DMS79 treated with DMSO at 0.1 percent for 48 hours (cell line): ENCODE measurements at places on chromosomes 11 and 22.

GRCh38 chr11:12130180-12130980 is 20.0 kb downstream of the MICAL2 start:
- no peak for DNase-seq

GRCh38 chr11:57491371-57492061 is 24.0 kb downstream of the SLC43A1 start:
- no peak for DNase-seq

DNA sequence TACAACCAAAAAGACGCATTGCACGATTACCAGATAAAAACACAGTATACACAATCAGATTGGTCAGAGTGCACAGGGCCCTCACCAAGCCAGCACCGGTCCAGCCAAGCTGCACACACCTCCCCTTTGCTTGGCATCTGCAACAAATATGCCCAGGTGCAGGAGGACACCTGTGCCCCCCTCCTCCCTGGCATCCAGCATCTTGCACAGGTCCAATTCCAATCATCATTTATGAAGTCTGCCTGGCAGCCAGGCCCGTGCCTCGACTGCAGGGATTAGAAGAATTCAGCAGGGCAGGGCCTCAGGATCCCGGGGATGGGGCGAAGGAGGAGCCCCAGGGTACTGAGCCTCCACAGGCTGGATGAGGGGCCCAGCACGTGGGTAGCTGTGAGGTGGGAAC is 302.1 kb downstream of the CTTN start:
- no peak for DNase-seq

DNA sequence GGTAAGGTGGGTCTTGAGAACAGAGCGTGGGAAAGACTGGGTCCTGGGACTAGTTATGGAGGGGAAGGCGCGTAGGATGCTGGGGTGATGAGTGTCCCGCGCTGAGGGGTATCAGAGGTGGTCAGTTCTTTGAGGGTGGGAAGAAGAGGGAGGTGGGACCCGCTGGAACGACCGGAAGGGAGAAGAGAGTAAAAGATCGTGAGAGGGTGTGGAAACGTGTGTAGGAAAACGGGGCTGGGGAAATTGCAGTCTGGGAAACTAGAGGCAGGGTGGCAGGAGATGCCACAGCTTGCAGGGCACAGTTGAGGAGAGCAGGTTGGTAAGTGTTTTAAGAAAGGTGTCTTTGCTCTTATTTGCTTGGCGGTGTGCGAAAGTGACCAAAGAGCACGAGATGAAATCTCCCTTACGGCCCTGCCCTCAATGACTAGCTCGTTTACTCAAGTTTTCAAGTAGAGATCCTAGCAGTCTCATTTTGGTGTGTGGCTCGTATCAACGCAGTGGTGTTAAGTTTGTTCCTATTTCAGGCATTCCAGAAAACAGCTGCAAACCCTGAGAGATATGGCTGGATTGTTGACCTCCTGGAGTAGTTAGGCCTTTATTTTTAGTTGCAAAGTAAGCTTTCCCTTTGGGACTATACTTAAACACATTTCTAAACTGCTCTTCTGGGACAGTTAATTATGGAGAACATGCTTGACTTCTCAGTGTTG is 615 bp downstream of the STT3A start:
- DNase-seq, result peak; percentile 76

- no peak for DNase-seq
Observed at GRCh38 chr11:66739983-66740382, 11.0 kb upstream of the SPTBN2 start.

DNA sequence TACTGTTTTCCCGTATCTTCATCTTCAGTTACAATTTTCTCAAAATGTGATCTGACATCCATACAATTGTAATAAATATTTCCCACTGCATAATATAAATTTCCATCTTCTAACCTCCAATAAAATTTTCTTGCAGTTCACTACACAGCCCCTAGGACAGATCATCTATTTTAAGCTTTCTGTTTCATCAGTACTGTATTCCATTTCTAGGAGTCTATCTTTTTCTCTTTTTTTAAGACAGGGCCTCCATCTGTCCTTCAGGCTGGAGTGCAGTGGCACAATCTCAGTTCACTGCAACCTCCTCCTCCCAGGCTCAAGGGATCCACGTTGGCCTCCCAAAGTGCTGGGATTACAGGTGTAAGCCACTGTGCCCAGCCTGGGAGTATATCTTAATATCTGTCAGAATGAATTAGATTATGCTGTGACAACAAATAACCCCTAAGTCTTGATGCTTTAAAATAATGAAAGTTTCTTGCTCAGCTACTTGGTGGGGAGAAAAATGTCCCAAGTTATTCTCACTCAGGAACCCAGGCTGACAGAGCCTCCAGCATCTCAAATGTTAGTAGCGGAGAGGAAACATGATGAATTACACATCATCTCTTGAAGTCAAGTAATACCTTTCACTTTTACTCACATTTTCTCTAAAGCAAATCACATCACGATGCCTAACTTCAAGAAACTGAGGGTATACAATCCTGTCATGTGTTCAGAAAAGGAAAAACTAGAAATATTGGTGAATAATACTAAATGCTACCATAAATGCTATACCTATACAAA is 92.2 kb downstream of the BUD13 start:
- DNase-seq, result no peak

DNA sequence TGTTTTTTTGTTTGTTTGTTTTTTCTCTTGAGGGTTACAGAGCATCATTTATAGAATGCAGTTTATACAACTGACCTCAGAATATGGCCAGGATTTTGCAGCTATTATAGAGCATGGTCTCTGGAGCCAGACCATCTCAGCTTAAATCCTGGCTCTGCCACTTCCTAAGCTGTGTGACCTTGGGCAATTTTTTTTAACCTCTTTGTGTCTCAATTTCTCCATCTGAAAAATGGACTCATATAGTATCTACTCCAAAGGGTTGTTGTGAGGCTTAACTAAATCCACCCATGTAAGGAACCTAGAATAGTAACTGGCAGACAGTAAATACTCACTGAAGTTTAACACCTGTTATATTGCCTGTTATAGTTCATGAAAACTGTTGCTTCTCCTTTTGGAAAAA is 8.3 kb upstream of the DGAT2 start:
- no peak for DNase-seq

GRCh38 chr22:49447837-49448236 is 379.8 kb downstream of the BRD1 start:
- DNase-seq, result no peak

- no peak for DNase-seq
Observed at GRCh38 chr22:49197986-49198704, 629.5 kb downstream of the BRD1 start.

DNA sequence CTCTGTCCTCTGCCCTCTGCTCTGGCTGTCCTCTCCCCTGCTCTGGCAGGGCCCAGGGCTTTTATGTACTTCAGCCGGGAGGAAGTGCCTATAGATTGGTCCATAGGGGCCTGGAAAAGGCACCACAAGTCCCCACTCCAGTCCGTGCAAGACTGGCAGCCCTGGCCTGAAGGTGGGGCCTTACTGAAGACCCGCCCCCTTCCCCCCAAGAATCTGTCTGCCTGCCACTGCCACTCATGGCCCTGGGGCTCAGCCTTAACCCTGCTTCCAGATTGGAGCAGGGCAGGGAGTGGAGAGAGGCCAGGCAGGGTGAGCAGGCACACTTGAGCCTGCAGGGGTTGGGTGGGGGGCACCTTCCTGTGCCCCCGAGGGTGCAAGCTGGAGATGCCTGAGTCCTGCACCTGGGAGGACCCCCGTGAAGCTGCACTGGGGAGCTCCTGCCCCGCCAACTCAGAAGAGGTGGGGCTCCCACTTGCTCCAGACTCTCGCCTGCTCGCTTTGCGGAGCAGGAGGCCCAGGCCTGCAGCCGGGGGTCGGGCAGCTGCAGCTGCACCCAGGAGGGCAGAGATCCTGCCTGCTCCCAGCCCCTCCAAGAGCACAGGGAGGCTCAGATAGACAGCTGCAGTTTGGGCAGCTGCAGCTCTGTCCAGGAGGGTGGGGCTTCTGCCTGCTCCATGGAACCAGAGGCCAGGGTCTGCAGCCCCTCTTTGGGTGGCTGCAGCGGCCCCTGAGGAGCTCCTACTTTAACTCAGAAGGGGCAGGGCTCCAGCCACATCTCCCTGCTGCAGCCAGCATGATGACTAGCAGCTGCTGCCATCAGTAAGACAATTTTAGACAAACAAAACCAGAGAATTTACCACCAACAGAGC is 51.0 kb upstream of the SC5D start:
- no peak for DNase-seq

DNA sequence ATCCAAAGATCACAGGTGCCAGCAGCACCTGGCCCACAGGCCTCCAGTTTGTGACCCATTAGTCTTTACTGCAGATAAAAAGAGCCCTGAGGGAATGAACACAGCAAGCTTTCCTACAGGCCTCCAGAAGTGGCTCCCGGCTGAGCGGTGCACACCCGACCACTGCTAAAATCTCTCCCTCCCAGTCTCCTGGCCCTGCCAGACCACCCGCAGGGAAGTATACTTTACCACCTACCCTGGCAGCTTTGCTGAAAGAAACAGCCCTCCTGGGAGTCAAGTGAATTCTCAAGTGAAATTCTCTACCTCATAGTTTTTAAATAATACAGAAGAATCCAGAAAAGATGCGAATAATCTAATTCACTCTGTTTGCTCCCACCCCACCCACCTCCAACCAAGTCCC is 15.4 kb upstream of the MTNR1B start:
- DNase-seq, result no peak

GRCh38 chr11:733072-733471 is 14.2 kb upstream of the TALDO1 start:
- DNase-seq, result no peak

DNA sequence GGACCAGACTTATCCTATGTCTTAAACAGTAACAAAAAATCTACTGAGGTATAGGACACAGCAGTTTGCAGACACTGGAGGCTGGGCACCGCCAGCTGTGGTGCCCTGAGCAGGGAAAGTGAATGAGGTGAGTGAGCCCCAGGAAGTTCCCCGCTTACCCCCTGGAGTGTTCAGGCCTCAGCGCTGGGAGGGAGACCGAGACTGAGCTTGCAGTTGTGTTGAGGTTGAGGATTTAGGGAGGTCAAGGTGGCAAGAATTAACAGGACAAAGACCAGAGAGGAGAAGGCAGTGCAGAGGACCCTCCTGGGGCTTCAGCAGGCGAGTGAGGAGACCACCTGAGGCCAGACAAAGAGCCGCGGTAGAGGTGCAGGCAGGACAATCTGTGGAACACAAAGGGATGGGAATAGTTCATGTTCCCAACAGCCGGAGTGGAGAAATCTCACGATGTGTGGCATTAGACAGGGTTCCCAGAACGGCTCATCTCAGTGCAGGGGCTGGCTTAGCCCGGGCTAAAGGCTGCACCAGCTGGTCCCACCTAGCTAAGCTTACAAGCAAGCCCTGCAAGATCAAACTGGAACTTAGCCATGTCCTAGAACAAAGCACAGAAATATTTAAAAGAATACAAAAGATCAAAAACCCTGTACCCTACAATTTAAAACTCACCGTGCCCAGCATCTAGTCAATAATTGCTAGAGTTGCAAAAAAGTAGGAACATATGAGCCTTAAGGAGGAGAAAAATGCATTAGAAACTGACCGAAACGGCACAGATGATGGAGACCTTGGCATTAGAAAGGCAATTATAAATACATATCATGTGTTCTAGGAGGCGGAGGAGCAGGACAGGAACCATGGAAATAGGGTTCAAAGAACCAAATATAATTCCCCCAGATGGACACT is 47.4 kb upstream of the PITPNB start:
- no peak for DNase-seq

- DNase-seq, result no peak
Observed at GRCh38 chr11:65851811-65852507, 6.0 kb downstream of the CFL1 start.

DNA sequence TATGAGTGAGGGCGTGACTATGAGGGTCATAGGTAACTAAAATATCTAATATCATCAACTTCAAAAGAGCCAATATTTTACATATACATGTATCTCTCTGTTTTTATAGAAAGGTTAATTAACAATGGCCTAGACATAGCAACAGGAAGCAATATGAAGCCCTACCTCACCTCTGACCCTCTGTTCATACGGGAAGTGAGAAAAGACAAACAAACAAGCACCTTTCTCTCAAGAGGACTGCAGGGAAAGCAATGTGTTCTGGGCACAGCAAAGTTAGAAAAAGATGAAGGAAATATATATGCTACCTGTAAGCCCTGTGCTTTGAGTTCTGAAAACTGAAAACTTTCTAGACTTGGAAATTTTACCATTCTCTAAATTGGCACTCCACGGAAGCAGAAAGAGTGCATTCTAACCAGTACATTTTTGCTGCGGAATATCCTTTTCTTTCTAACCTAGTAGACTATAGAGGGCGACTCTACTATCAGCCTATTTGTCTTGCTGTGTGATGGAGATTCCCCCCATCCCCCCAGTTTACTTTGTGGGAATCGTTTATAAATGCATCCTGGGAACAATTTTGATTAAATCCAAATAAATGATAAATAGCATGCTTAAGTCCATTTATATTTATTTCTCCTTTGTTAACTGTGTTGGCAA is 830.4 kb upstream of the FAT3 start:
- no peak for DNase-seq

DNA sequence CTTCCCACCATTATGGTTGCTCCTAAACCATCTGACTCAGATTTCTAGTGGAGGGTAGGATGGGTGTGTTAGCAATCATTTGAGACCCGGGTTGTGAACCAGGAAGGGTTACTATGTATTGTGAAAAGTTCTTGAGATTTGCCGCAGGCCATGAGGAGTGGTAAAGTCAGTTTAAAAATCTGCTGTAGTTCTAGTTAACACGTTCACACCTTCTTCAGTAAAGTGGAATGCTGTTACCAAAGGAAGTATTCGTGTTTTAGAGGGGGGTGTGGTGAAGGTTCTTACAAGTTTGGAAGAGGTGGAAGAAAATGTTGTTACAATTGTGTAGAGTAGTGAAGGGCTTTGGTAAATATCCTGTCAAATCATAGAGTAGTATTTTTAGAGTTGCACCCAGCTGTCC is 2.6 kb downstream of the MTMR3 start:
- no peak for DNase-seq

DNA sequence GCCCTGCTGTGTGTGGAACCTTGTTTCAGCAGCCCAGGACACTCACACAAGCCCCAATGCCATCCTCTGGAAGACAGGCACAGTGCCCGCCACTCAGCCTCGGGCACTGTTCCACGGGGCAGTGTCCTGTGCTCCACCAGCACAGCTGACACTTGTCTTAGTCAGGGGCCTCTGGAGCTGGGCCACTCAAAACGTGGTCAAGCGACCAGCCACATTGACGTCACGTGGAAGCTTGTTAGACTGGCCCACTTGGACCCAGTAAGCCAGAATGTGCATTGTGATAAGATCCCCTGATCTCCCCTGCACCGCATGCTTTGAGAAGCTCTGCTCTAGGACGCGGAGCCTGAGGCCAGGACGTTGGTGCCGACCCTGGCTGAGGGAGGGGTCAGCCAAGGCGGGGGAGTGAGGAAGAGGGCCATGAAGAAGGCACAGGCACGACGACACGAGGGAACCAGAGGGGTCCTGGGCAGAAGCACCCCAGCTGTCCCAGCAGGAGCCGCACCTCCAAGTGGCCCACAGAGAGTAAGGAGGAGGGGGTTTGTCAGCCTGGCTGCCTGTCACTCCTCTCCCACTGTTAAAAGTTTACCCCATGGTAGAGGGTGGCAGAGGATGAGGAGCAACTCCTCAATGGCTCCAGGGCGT is 64.6 kb downstream of the LINC01488 start:
- no peak for DNase-seq

- DNase-seq, result no peak
Observed at GRCh38 chr11:19890308-19890707, 177.7 kb downstream of the NAV2 start.
